ENCODE measurements at places on chromosomes 2 and 18.

DNA sequence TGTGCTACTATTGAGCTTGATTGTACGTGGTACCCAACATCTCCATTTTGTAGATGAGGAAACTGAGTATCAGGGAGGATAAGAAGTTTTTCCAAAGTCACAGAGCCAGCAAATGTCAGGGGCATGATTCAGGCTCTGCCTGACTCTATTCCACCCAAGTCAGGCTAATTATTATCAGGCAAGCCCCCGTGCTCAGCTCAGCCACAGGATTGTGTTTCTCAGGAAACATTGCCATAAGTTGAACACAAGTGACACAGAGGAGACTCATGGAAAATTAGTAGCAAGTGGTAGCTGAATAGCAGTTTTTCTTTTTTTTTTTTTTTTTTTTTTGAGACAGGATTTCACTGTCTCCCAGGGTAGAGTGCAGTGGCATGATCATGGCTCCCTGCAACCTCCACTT is 260.5 kb downstream of the C1D start:
- DNase-seq, result no peak

GRCh38 chr2:45394216-45394615 is 216.9 kb downstream of the SRBD1 start:
- no peak for DNase-seq

GRCh38 chr2:192122946-192123345 is 71.8 kb downstream of the TMEFF2 start:
- no peak for DNase-seq

DNA sequence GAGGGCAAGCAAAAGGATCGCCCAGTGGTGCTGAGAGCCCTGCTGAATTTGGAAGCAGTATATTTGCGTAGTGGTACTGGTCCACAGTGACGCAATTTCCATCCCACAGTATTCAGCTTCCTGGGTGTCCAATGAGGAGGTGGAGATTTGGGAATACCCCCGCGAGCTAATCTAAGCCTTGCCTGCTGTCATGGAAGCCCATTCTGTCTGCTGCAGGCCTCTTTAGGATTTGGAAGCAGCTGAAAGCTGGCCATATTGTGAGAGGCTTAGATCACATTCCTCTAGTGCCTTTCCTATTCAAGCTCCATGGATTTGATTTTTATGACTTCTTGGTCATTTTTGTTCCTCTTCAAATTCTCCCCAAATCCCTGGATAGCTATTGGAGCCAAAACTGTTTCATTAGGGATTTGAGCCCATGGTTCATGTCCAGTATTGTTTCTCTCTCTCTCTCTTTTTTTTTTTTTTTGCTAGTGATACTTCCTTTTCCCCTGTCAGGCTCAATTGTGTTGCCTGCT is 22.3 kb upstream of the DYNC2LI1 start:
- no peak for DNase-seq

- DNase-seq, result no peak
These were observed 278.6 kb upstream of the KLHL14 start for GRCh38 chr18:33051407-33051806.

DNA sequence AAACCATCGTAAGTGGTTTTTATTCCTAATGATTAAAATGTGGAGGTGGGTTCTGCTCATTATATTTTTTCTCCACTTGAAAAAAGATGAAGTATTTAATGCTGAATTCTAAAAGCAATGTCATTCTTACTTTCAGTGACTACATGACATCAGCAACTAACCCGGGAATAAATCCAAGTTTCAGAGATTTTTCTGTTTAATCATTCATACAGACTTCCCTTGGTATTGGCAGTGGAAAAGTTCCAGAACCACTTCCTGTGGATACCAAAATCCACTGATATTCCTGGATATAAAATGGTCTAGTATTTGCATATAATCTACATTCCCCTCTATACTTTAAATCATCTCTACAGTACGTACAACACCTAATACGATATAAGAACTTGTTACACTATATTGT is 128.6 kb downstream of the ZNF532 start:
- DNase-seq, result peak; percentile 85
